ENCODE measurements at places on chromosomes 16 and 17.

GRCh38 chr16:74893541-74893940 lies 91.4 kb downstream of the WDR59 start:
- H3K4me3 ChIP-seq = no peak overlapping the region
- DNase-seq = peak; percentile 86
- H3K27me3 ChIP-seq = no peaks in the 10 kb centered on the region
- H3K27ac ChIP-seq = no peak overlapping the region
- H3K4me1 ChIP-seq = no peaks in the 10 kb centered on the region

DNA sequence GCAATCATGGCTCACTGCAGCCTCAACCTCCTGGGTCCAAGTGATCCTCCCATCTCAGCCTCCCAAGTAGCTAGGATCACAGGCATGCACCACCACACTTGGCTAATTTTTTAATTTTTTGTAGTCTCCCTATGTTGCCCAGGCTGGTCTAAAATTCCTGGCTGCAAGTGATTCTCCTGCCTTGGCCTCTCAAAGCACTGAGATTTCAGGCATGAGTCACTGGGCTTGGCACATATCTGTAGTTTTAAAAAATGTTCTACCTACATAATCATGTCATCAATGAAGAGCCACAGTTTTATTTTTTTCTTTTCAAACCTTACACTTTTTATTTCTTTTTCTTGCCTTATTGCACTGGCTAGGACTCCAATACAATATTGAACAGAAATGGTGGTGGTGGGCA lies 33.1 kb upstream of the COL1A1 start:
- H3K36me3 ChIP-seq = no peaks in the 10 kb centered on the region
- H3K4me3 ChIP-seq = no peak overlapping the region
- no peak for DNase-seq
- H3K27me3 ChIP-seq = no peaks in the 10 kb centered on the region

DNA sequence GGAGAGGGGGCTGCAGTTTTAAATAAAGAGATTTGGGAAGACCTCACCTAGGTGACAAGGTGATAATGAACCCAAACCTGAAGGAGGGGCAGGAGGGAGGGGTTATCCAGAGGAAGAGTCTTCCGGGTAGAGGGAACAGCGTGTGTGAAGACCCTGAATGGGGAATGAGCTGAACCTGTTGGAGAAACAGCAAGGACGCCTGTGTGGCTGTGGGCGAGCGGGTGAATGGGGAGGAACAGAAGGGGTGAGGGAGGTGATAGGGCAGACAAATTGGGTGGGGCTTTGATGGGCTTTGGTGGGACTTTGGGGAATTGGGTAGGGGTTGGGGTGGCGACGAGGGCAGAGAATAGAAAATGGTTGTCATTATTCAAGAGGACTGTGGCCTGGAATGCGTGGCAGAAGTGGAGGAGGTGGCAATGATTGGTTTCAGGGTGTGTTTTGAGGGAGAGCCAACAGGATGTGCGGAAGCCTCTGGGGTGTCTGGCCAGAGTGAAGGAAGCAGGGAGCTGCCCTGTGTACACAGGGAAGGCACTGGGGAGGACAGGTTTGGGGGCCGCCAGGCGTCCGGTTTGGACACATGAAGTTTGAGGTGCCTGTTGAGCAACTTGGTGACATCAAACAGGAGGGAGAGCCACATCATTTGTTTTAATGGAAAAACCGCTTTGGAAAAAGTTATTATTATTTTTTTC lies 48.7 kb downstream of the NKD1 start:
- peaks cover 72% of the 10 kb centered on the region for H3K4me1 ChIP-seq
- no peak overlapping the region for H3K4me3 ChIP-seq
- no peak overlapping the region for H3K27ac ChIP-seq
- no peaks in the 10 kb centered on the region for H3K27me3 ChIP-seq
- no peak for DNase-seq

DNA sequence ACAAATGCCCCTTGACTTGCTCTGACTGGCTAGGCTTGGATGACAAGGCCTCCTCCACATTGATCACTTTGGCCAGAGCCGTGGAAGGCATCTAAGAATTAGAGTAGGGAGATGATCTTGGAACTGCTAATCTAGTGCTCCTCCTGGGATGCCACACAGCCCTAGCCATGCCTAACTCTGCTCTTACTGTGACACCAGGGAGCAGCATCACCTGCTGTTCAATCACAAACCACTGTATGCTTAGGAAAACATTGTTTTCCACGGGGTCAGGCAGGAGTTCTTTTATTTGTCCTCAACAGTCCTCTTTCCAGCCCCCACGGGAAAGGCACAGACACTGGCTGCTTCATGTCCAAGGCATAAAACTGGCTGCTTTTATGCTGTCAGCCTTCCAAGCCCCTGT lies 46.3 kb downstream of the C16orf78 start:
- H3K27ac ChIP-seq = no peak overlapping the region
- no peak overlapping the region for H3K4me3 ChIP-seq

GRCh38 chr17:43714465-43715149 lies 44.0 kb downstream of the SOST start:
- peaks cover 7% of the 10 kb centered on the region for H3K4me1 ChIP-seq
- no peak for DNase-seq
- H3K36me3 ChIP-seq = no peaks in the 10 kb centered on the region
- no peak overlapping the region for H3K4me3 ChIP-seq
- peaks cover 32% of the 10 kb centered on the region for H3K27me3 ChIP-seq
- H3K27ac ChIP-seq = no peak overlapping the region

DNA sequence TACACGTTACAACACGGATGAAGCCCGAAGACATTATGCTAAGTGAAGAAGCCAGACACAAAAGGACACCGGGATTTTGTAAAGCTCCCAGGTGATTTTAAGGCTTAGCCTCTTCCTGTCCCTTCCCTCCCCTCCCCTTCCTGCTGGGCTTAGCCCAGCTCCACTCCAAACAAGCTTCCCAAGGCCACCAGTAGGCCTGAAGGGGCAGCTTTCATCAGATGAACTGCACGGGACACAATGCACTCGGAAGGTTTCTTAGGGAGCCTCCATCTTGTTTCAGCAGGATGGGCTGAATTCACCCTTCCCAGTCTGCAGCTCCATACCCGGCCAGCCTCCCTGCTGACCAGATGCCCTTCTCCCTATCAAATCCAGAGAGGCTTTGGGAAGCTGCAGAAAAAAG lies 10.4 kb downstream of the MEFV start:
- no peak for DNase-seq
- H3K27me3 ChIP-seq = peaks cover 8% of the 10 kb centered on the region
- H3K27ac ChIP-seq = no peak overlapping the region
- no peaks in the 10 kb centered on the region for H3K4me1 ChIP-seq
- H3K4me3 ChIP-seq = no peak overlapping the region

DNA sequence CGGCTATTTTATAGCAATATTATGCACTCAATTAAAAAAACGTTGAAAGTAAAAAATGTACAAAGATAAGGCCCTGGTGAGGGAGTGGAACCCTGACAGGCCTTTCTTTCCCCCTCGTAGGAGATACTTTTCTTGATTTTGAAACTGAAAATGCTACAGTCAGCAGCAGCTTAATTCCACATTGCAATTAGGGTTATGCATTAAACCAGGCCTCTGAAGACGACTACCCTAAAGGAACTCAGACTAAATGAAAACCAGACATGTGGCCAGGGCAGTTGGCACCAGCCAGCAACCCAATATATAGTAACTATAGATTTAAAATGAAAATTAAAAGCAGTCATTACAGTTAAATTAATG lies 463.2 kb upstream of the MAF start:
- H3K27me3 ChIP-seq = no peaks in the 10 kb centered on the region
- H3K4me3 ChIP-seq = no peak overlapping the region
- no peaks in the 10 kb centered on the region for H3K4me1 ChIP-seq
- H3K36me3 ChIP-seq = no peaks in the 10 kb centered on the region
- no peak overlapping the region for H3K27ac ChIP-seq

DNA sequence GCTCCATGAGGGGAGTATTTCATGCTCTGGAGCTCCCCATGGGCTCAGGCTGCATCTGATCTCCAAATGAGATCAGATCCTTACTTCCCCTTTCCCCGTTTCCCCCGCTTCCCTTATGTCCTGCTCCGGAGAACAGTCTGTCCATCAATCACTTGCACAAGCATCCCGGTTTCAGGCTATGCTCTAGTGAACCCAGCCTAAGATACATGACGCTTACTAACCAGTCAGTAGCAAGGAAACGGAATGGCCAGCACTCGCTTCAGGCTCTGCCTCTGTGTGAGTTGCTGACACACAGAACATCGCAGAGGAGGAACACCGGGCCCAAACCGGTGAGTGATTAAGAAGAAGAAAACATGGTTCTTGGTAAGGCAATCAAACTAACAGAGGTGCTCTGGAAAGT lies 9.4 kb upstream of the ATP5MC1 start:
- no peak for DNase-seq
- no peak overlapping the region for H3K4me3 ChIP-seq
- no peak overlapping the region for H3K27ac ChIP-seq
- H3K27me3 ChIP-seq = no peaks in the 10 kb centered on the region
- H3K4me1 ChIP-seq = peaks cover 3% of the 10 kb centered on the region
- H3K36me3 ChIP-seq = no peaks in the 10 kb centered on the region

DNA sequence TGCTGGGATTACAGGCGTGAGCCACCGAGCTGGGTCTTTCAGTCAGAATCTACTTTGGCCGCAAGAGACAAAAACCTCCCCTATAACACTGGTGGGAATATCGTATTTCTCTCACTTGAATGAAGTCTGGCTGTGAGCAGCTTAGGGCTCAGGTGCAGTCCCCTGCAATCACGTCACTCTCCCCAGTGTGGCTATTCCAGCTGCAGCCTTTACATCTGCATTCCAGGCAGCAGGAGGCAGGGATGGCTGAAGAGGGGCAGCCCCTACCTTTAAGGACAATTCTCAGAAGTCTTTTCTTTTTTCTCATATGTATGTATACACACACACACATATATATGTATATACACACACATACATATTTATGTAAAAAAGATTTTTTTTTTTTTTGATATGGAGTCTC lies 3.0 kb downstream of the DEF8 start:
- no peak overlapping the region for H3K4me3 ChIP-seq
- peaks cover 13% of the 10 kb centered on the region for H3K4me1 ChIP-seq
- H3K27me3 ChIP-seq = peaks cover 7% of the 10 kb centered on the region
- no peak overlapping the region for H3K27ac ChIP-seq
- DNase-seq = no peak
- H3K36me3 ChIP-seq = peaks cover 15% of the 10 kb centered on the region

- no peak overlapping the region for H3K27ac ChIP-seq
- H3K4me3 ChIP-seq = no peak overlapping the region
- peaks cover 77% of the 10 kb centered on the region for H3K27me3 ChIP-seq
Observed at GRCh38 chr17:39625198-39625785, 1.5 kb upstream of the PPP1R1B start.

- DNase-seq = no peak
- no peak overlapping the region for H3K27ac ChIP-seq
Observed at GRCh38 chr17:78993241-78993956, 13.7 kb upstream of the LGALS3BP start.

DNA sequence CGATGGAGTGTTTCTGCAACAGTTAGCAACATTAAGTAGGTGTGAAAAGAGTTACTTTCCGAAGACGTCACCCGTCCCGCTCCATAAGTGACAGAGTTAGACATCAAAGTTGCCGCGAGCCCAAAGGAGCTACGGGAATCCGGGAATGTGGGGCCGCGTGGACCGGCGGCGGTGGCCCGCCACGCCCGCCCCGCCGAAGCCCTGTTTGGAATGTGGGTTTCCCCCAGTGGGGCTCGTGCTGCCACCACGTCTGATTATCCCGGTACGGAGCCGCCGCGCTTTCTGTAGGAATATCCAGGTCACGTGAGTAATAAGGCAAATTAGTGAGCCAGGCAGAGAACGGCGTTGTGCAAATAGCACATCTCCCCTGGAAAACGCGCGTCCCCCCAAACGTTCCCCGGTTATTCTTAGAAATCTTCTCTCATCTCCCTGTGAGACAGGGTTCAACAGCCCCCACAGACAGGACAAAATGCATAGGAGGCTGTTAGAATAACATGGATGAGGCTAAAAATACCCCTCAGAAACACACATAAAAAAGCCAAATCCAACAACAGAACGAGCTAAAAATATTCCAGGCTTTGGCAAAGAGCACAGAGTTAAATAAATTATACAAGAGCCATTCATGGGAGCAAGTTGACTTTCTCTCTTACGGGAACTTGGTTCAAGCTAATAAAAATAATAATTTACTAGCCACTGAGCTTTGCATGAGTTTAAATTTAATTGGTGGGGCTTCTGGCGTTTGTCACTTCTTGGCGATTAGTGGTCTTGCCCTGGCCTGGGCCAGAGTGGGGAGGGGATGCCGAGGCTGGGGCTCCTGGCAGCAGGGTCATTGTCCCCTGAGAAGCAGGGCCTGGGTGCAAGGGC lies 8.6 kb downstream of the BAHCC1 start:
- peak; percentile 89 for DNase-seq
- H3K36me3 ChIP-seq = no peaks in the 10 kb centered on the region
- peaks cover 3% of the 10 kb centered on the region for H3K27me3 ChIP-seq
- peaks cover 84% of the 10 kb centered on the region for H3K4me1 ChIP-seq
- H3K27ac ChIP-seq = peak overlapping the region; percentile 87
- H3K4me3 ChIP-seq = peak overlapping the region; percentile 18

DNA sequence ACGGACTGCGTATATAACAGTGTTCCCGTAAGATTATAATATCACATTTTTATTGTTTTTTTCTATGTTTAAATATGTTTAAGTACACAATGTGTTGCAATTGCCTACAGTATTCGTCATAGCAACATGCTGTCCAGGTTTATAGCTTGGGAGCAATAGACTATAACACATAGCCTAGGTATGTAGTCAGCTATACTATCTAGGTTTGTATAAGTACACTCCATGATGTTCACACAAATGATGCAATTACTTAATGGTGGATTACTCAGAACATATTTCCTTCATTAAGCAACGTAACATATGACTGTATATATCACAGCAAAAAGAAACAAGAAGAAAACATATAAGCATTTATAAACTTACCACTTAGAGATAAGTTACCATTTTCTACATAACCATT lies 160.0 kb downstream of the CBLN1 start:
- H3K4me1 ChIP-seq = no peaks in the 10 kb centered on the region
- no peaks in the 10 kb centered on the region for H3K36me3 ChIP-seq
- no peak overlapping the region for H3K4me3 ChIP-seq
- no peak overlapping the region for H3K27ac ChIP-seq

- H3K4me1 ChIP-seq = peaks cover 10% of the 10 kb centered on the region
- no peaks in the 10 kb centered on the region for H3K27me3 ChIP-seq
- no peak for DNase-seq
- H3K27ac ChIP-seq = no peak overlapping the region
- H3K4me3 ChIP-seq = no peak overlapping the region
Observed at GRCh38 chr16:88013091-88013609, 61.9 kb downstream of the BANP start.
